ENCODE measurements at places on chromosomes 4 and X. TPM values are rescaled to one million over a fixed set of nuclear protein-coding genes. Genes with fewer than 3 reads are reported as not detected.

CXorf65 gene
- total RNA-seq: not detected

FAM193A gene
- 11.1 TPM for total RNA-seq

DNA sequence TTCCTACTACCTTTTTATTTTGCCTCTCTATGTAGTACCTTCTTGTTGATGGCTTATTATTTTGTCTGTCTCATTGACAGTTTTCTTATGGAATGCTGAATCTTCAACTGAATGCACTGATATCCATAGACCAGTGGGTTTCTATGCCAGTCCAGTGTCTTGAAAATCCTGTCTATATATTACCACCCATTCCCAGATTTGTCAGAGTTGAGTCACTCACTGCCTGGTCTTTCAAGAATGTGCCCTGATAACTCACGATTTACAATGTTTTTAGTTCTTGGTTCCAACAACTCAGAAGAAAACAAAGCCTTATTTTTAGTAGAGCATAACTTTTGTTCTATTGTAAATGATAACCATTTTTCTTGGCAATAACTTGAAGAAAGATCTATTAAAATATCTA is 606.0 kb upstream of the PITX2 start:
- DNase-seq: peak; percentile 2

DNA sequence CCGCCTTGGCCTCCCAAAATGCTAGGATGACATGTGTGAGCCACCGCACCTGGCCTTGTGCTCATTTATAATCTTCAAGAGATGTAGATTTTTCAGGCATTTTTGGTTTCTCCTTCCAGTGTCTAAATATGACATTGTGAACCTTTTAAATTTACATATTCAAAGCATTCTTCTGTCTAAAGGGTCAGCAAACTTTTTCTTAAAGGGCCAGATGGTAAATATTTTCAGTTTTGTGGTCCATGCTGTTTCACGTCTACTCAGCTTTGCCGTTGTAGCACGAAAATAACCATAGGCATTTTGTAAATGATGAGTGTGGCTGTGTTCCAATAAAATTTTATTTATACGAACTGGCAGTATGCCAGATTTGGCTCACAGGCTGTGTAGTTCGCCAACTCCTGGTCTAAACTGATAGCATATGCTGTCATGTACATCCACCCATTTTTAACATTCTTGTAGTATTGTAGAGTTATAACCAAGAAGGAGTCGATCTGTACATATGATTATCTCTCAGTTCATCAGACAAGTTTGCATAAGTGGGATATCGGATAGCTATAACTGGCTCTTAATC is 12.7 kb upstream of the GCNA start:
- DNase-seq: no peak

GRCh38 chr4:144411119-144411518 is 234.8 kb upstream of the HHIP start:
- DNase-seq: no peak

- DNase-seq: no peak
Measured at GRCh38 chrX:10401239-10401638, 219.1 kb downstream of the MID1 start.

- no peak for DNase-seq
Measured at GRCh38 chr4:145352438-145353145, 129.1 kb upstream of the SMAD1 start.

DNA sequence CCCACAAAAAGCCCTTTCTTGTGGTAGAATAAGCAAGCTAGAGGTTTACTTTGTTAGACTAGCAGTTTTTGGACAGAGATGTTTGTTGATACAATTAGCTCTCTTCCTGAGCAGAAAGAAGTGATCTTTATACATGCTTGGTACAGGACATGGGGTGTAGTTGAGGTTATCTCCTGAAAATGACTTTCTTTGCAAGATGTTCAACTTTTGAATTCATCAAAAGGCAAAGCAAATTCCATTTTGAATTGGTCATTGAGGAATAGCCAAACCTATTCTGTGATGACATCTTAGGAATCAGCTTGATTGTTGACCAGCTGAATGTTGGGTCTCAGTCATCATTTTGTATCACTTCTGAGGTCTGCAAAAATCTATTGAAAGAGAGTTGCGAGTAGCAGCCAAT is 3.8 kb downstream of the CPE start:
- no peak for DNase-seq

DNA sequence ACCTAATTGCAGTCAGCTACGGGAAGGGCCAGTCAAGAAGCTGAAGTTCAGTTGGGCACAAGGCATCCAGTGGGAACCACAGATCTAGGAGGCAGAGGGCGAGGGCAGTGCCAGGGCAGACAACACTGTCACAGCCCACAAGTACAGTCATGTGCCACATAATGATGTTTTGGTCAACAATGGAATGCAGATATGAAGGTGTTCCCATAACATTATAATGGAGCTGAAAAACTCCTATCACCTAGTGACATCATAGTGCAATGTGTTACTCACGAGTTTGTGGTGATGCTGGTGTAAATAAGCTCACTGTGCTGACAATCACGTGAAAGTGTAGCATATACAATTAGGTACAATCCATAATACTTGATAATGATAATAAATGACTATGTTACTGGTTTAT is 4.5 kb upstream of the TMEM255A start:
- peak; percentile 29 for DNase-seq

GRCh38 chrX:21885568-21885967 is 29.8 kb downstream of the YY2 start:
- DNase-seq: no peak

COL4A6 gene
- total RNA-seq: 1.5 TPM

Data from Daoy (cell line).